Jurkat, Clone E6-1 (cell line): ENCODE measurements at places on chromosomes 11 and 22.

GRCh38 chr11:11995601-11996000, 12.8 kb downstream of the DKK3 start:
- peak; percentile 51 for DNase-seq

GRCh38 chr11:59207988-59208451, 4.7 kb downstream of the MPEG1 start:
- DNase-seq = peak; percentile 48

DNA sequence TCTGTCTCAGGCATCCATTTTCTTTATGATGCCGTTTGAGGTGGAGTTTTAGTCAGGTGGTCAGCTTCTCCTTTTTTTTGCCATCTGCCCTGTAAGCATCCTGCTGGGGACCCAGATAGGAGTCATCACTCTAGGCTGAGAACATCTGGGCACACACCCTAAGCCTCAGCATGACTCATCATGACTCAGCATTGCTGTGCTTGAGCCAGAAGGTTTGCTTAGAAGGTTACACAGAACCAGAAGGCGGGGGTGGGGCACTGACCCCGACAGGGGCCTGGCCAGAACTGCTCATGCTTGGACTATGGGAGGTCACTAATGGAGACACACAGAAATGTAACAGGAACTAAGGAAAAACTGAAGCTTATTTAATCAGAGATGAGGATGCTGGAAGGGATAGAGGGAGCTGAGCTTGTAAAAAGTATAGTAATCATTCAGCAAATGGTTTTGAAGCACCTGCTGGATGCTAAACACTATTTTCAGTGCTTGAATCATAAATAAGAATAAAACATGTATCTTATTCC, 10.9 kb upstream of the HBE1 start:
- DNase-seq = no peak

DNA sequence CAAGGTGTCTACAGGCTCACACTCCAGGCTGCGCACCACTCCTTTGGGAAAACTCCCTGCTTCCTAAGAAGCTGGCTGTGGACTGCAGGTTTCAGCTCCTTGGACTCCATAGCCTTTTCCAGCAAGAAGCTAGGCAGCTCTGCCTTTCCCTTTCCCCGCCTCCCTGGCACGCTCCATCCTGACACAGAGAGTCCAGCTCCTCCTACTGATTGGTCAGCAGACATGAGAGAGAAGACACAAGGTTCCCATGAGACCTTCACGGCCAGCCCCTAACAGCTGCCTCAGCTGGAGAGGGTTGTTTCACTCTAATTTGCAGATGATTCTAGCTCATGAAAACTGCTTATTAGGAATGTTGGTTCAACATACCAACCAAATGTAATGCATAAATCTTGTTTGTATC, 27.6 kb downstream of the TENM4 start:
- no peak for DNase-seq

DNA sequence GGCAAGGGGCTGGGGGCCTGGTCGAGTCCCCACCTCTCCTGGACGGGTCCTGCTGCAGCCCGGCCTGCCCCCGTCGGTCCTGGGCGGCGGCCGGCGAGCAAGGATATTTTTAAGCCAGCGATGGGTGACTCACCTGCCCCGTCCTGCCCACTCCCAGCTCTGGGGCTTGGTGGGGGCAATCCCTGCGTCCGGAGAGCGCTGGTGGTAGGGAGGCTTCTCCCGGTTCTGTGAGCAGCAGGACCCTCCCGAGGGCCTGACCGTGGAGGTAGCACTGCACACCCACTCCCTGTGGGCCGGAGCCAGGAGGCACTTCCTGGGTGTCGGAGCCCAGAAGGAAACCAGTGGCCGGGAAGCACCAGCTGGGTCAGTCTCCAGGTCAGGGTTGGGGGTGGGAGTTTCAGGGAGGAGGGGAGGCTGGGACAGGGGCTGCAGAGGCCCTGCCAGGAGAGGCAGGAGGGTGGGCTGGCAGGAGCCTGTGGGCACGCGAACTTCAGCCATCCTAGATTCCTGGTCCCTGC, 467 bp downstream of the EPS8L2 start:
- DNase-seq = no peak
